ENCODE measurements at places on chromosomes 16 and 17.
A peak's percentile ranks its signal among the peaks of the same experiment; 100 is the strongest.

- DNase-seq = peak; percentile 83
Observed at GRCh38 chr16:60640038-60640437, 1396.2 kb downstream of the CDH8 start.

- DNase-seq = no peak
Observed at GRCh38 chr16:59964232-59964924, 1230.3 kb upstream of the GOT2 start.

DNA sequence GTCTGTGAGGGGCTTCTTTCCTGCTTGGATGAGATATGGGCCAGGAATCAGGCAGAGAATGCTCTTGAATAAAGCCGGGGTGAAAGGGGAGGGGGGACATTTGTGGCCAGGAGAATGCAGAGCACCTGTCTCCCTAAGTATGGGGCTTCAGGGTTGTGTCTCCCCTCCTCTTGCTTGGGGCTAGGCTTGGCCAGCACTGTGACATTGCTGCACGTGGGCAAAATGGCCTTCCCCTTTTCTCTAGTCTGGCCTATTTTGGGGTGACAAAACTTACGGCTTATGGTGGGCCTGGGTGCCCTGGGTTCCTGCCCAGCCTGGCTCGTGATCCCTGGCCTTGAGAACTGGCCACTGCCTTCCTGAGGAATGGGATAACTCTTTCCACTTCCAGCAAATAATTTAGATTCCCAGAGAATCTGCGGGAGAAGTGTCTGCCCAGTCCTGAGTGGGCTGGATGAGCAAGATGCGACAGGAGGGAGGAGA lies 5.6 kb downstream of the NFE2L1 start:
- DNase-seq = no peak

DNA sequence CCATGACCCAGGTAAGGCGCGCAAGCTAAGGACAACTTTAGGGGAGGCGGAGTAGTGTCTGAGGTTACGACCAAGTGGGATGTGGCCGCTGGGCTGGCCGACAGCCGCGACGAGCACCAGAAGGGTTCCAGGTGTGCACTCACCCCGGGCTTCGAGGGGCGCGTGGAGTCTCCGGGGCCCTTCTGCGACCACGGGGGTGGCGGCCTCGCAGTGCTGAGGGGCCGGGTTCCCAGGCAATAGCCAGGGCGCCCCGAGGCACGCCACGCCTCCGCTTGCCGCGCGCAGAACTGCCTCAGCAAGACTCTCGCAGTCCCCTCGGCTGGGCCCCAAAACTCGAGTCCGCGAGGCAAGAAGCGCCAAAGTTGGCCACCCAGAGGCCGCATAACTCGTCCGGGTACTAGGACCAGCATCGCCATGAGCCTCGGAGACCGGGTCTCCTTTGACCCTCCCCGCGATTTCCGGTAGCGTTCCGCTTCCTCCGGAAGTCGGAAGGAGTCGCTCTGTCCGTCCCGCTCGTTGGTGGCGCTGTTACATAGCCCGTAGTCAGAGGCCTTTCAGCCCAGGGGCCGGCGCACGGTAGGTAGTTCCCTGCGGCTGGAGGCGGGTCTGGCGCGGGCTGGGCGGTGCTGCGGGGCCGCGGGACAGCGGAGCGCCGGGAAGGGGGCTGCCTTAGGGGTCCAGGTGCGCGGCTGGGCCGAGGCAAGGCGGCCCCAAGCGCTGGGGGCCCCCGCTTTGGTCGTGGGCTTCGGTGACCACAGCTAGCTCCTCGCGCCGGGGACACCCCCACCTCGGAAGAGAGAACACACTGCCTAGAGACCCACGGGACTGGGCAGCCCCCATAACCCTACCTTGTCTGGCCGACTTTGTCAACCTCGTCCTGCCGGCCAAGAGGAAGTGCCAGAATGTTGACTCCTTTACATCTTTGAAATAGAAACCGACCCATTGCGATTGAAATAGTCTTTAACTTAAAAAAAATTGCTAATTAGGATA lies at the start of the genes ADPRM and SCO1:
Gene ADPRM (plus strand): TSS at position 503 of the 990 bp plus-strand sequence. CDS start 7,333 bp downstream, outside the sequence.
Gene SCO1 (minus strand): TSS at position 442 of the 990 bp plus-strand sequence. CDS start 26 bp downstream, at position 416.
- peak; percentile 81 for DNase-seq

- DNase-seq = no peak
Observed at GRCh38 chr16:720447-720989, 428 bp upstream of the ANTKMT start.

- DNase-seq = no peak
Observed at GRCh38 chr17:34730816-34731215, 151.4 kb downstream of the TMEM132E start.

GRCh38 chr17:40198576-40198975 lies 20.5 kb upstream of the WIPF2 start:
- no peak for DNase-seq

- DNase-seq = no peak
Observed at GRCh38 chr16:35797811-35798210, 2338.4 kb downstream of the TP53TG3F start.

DNA sequence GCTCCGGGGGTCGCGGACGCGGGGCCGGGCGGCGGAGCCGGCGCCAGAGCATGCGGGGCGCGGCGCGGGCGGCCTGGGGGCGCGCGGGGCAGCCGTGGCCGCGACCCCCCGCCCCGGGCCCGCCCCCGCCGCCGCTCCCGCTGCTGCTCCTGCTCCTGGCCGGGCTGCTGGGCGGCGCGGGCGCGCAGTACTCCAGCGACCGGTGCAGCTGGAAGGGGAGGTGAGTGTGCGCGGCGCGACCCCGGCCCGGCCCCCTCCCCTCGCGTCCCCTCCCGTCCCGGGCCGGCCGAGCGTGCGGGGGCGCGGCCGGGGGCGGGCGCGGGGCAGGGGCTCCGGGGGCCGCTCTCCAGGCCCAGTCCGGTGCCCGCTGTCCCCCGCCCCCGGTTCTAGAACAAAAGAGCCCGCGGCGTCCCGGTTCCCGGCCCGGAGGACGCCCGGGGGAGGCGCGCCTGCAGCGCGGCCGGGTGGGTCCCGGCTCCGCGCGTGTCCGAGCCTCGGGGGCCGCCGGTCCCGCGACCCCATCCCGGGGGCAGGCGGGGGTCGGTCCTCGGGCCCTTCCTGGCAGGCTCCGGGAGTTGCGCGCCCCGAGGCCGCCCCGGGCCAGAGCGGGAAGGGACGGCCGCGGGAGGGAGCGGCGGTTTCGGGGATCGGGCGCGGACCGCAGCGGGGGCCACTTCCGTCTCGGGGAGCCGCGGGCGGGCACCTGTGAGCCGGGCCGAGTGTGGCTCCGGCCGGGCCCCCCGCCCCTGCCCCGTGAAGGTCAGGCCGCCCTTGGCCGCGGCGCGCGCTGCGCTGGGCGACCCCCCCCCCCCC lies 563 bp downstream of the METRNL start:
- DNase-seq = no peak

DNA sequence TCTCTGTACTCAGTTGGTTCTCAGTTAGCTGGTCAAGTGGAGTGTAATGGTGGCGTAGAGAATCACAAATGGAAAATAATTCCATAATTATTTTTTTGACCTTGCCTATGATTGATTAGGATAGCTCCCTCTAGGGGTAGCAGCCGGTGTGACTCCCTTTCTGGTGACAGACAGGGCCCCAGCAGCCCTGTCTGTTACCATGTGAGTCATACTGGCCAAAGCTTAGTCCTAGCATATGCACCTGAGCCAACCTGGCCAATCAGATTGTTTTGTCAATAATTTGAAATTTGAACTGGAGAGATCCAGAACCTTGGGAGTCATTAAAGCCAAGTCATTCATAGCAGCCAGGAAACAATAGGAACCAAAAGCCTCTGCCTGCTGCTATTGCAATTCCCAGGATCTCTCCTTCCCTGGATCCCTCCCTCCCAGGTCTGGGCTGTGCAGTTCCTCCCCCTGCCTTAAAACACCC lies 5.6 kb downstream of the PNPO start:
- DNase-seq = peak; percentile 75

GRCh38 chr17:19306160-19307111 lies 56.1 kb downstream of the B9D1 start:
- DNase-seq = no peak

GRCh38 chr16:57979006-57979585 lies 8.2 kb upstream of the CNGB1 start:
- no peak for DNase-seq

DNA sequence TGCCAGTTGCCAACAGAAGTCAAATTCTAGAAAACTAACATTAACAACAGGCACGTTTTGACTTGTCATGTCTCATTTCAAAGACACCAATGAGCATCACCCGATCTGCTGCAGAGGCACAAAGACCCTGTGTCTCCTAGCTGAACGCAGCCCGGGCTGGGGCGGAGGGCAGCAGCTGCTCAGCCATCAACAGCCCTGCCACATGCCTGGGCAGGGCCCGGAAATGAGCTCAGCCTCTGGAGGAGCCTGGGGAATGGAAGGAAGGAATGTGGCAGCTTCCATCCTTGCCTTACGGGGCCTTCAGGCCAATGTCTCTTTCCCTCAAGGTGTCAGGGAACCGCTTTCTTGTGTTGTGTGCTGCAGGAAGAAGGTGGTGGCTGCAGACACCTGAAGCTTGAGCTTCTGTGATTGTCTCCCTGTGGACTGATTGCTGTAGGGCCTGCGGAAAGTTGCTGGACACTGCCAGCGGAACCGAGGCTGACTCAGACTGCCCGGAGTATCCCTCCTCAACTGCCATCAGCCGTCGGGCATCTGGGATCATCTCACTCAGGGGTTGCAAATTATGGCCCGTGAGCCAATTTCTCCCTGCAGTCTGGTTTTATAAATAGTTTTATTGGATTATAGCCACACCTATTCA lies 7.3 kb downstream of the CDH13 start:
- no peak for DNase-seq

- no peak for DNase-seq
Observed at GRCh38 chr17:55728833-55729232, 6.2 kb upstream of the TMEM100 start.

GRCh38 chr17:70434536-70435490 lies 265.5 kb downstream of the KCNJ2 start:
- DNase-seq = no peak

DNA sequence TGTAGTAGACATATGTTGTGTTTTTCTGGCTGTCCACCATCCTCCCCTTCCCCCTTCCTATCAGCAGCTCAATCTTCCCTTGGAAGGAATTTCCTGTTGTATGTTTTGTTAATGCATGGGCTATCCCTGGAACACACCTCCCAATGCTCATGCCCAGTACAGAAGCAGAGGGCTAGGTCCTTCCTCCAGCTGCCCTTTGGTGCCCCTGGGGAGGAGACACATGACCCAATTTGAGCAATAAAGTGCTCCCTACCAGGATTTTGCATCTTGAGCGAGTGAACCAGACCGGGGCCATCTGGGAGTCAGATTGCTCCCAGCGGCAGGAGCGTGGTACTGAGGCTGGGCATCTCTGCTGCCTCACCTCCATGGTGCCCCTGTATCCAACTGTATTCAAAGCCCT lies 141.5 kb upstream of the MED13 start:
- DNase-seq = no peak

DNA sequence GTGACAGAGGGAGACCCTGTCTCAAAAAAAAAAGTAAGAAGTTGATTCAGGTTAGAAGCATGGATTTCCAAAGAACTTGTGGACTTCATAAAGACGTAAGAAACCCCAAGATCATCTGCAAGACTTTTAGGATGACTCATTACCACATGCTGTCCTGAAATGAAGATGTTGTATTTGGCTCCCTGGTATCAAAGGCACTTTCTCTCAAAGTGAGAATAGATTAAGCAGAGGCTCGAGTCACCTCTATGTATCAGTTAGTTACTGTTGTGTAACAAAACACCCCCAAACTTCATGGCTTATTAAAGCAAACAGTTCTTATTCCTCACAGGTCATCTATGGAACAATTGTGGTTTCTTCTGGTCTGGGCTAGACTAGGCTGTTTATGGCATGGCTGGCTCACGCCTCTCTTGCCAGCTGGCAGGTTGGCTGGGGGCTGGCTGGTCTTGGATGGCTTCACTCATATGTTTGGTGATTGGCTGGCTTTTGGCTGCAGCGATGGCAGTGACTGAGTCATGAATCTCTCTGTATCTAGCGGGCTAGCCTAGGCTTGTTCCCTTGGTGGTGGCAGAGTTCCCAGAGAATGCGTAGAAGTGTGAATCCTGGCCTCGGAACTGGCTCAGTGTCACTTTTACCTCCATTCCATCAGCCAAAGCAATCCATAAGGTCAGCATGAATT lies 60.4 kb upstream of the MSI2 start:
- DNase-seq = no peak

DNA sequence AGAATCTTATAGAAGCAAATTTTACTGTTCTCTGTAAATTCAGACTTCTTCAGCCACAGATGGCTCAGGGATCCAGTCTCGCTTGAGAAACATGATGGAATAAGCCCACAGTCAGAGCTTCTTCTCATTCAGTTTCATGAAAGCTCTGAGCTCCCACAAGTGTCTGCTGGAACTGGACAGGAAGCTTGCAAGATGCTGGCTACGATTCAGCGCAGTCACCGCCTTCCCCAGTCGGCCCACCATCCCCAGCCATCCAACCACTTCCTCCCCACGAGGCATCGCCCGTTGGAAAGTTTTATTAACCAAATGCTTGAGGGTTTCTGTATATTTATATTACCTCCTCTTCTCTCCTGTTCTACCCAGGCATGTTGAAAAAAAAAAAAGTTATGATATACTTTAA lies 171.7 kb downstream of the ZFHX3 start:
- DNase-seq = no peak

- no peak for DNase-seq
Observed at GRCh38 chr17:81601525-81602120, 35.3 kb downstream of the NPLOC4 start.

DNA sequence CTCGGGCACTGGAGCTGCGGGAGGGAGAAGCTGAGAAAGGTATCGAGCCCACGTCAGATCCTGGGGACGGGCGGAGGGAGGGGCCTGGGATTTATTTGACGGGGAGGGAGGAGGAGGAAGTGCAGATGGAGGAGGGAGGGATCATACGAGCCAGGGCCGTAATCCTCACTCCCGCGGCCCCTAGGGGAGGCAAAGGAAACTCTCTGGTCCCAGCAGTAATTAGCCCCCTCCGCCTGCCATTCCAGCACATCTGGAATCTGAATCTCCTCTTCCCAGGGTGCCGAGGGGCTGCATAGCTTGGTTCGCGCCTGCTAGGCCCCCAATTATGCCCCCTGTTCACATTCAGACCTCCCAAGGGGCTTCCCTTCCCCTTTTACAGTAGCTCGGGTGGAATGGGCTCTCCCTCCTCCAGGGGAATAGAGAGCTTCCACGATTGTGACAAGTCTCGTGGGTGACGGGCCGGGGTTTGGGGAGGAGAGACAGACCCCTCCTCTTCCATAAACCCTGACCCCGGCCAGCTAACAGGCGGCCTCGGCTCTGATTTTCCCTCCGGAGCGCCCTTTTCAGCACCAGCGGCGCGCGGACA lies at the start of gene SEZ6L2:
Gene SEZ6L2 (minus strand): TSS at position 35 of the 586 bp plus-strand sequence. CDS start 531 bp downstream, outside the sequence.
- DNase-seq = peak; percentile 90
